Non-pigmented ciliary epithelial cell (primary cell): ENCODE measurements at places on chromosomes 6 and 20.

DNA sequence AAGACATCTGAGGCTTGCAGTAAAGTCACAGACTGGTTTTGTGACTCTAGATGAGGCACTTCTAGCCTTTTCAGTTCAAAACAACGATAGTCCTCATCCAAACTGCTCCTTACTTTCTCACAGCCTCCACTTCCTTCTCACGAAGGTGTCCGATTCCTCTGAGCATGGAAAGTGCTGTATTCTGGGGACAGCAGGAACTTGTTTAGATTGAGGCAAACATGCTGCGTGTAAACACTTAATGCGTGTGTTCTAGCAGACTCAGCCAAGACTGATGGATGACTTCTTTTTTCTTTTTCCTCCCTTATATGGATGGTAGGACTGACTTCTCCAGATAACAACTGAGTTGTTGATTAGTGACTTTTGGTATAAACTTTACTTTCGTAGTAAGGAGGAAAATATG, 80.2 kb upstream of the PRDM1 start:
- DNase-seq = no peak

DNA sequence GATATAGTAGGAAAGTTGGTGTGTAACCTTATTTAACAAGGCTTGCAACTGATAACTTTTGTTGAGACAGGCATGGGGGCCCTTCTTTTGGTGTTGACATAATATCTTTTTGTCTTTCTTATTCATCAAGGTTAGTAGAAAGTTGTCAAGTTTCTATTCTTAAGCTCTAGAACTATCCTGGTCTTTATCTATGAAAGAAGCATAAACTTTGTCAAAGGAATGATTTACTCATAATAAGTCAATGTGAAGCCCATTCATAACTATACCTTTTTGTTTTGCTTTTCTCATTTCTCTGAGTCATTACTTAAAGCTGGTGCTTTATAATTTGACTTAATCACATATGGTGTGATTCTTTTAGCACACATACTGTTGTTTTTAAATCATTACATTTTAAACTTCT, 312.4 kb downstream of the UTRN start:
- no peak for DNase-seq

DNA sequence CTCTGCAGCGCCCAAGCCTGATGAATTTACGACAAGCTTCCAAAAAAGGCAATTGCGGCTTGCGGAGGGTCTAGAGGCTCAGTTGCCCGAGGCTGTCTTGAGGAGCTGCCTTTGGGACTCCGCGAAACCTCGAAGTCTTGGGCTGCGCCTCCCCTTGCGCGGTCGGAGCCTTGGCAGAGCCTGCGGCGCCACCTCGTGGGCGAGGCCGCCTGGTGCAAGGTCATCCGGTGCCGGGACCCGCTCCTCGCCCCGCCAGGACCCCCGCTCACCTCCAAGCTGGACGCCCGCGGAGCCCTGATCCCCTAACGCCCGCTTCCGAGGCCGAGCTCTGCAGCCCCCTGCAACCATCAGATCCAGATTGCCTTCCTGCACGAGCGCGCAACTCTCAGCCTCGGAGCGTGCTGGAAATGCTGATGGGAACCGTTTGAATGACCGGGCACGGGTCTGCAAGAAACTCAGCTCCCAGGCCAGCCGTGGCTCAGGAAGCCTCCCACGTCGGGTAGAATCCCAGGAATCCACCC, 14.9 kb upstream of the FAM210B start:
- no peak for DNase-seq

DNA sequence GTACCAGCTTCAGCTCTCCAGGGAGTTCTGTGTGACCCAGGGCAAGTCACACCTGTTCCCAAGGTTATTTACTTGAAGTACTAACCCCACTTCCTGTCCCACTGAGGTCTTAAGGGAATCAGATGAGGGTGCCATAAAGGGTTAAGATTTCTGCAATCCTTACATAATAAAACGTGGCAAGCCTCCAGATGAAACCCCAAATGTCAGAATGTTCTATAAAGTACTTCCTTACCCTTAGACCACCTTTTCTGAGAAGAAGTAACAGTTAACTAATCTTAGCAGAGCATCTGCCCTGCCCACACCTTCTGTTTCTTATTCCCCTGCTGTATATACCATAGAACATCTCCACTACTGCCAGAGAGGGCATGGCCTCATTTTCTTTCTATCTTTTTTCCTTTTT, 6.0 kb upstream of the AVP start:
- DNase-seq = no peak

- no peak for DNase-seq
Measured at GRCh38 chr6:35161776-35162607, 20.9 kb upstream of the TCP11 start.

DNA sequence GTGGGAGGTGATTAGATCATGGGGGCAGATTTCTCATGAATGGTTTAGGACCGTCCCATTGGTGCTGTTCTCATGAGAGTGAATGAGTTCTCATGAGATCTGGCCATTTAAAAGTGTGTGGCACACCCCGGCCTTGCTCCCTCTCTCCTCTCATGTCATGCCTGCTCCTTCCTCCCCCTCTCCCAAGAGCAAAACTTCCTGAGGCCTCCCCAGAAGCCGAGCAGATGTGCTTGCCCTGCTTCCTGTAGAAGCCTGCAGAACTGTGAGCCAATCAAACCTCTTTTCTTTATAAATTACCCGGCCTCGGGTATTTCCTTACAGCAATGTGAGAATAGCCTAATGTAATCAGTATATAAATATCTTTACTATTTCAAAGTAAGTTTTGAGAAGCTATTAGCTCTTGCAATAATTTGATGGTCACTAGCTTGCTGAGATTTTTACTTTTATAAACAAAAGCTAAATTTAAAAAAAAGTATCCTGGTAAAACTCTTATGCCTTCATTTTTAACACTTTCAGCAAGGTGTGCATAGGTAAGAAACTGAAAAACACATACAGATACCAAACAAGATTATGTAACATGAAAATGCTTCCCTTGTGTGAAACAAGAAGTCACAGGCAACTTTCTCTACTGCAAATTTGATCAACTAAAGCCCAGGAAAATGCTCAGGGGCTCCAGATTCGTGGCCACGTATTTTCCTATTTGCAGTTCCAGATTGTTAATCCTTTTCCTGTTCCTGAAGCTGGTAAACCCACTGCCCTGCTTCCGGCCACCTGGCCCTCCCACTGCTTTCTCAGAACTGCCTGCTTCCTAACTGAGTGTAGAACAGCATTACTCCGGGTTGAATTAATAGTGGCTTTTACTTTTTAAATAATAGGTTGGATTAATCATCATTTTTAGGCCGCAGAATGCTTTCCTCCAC, 395.1 kb upstream of the CNR1 start:
- DNase-seq = no peak

DNA sequence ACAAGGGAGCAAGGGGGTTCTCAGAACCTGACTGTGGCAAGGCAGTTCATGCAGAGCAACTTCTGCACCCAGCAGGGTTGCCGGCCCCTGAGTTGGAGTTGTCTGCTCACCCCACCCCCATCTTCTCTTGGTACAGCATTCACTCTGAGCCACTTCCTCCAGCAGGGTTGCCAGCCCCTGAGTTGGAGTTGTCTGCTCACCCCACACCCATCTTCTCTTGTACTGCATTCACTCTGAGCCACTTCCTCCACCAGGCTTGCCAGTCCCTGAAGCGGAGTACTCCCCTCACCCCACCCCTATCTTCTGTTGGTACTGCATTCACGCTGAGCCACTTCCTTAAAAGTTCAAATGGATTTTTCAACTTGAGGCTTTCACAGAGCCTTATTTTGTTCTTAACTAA, 79.7 kb upstream of the SYNDIG1 start:
- no peak for DNase-seq
